AML-193 (cell line): ENCODE measurements at places on chromosomes 5 and 9.
A peak's percentile ranks its signal among the peaks of the same experiment; 100 is the strongest.

DNA sequence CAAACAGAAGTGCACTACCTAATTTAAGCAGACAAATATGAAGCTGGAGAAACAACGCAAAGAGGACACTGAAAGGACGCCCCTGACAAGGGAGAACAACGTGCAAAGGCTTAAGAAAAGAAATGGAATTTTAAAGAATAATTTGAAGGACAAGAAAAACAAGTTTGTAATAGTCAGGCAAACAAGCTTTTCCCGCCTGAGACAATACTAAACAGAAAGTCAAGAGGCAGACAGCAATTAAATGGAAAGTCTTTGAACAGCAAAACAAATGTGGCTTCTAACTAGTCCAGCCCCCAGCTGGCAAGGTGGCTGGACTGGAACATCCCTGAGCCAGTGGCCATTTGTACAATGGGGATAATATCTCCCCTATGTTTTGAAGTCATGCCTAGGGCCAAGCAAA lies 63.3 kb downstream of the SIL1 start:
- no peak for DNase-seq

GRCh38 chr9:75027187-75028107 lies 646 bp downstream of the CARNMT1 start:
- peak; percentile 30 for DNase-seq

DNA sequence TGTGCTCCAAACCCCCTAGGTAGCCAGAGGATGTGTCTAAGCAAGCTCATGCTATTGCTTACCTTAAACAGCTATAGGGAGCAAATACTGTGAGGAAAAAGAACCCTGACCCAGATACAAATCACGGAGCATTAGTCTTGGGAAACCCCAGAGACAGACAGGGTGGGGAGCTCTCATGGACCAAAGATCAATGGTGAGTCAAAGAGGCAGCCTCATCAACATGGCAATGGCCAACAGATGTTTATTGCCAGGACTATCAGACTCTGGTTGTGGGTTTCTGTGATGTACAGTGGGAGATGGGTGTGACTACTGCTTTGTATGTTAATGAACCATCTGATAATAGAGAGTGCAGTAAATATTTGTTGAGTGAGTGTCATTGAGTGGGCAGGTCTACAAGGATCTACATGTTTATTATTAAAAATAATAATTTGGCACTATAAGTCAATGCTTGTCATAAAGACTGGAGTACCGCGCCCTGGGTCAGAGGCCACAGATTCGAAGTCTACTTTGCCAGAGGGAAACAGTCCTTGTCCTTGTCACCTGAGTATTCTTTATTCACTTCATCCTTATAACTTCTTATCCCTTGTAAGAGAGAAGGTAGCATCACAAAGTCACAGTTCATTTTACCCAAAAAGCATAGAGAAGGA lies 56.5 kb upstream of the RAI14 start:
- DNase-seq, result no peak

DNA sequence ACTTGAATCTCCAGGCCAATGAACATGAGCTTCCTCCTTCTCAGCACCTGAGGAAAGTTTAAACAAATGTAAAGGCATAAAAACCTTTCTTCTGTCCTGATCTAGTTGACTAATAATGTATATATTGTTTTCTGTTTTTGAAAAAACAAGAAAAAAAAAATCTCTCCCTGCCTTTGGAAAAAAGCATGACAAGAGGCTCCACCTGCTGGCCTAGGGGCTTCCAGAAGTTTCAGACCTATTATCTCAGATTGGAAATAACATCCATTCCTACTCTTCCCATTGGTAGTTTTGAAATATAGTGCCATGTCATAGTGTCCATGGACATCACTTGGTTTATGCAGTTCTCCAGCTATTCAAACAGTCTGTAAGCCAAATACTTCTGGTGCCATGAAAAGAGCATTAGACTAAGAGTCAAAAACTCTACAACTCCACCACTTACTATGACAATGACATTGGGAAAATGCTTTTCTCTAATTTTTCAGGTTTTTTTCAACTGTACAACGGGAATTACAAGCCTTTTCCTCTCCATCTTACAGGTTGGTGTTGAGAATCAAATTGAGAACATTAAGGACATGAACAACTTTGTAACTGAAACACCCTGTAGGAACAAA lies 409.6 kb upstream of the MPDZ start:
- DNase-seq, result no peak

- DNase-seq, result no peak
Observed at GRCh38 chr9:14207352-14207995, 106.5 kb downstream of the NFIB start.

DNA sequence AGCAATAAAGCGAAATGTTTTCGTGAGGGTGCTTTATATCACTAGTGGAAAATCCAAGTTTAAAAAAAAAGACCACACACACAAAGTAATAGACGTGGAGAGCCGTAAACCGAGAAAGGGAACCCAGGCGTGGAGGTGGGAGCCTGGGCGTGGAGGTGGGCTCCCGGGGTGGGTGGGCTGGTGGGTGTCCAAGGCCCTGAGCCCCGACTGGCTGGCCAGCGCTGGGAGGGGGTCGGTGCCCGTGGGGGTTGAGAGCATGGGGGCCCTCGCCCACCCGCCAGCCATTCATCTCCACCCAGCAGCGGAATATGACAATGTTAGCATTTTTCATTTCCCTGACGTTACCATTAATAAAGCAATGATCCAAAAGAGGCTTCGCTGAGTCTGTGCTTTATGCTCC lies 135.0 kb downstream of the MVB12B start:
- no peak for DNase-seq

DNA sequence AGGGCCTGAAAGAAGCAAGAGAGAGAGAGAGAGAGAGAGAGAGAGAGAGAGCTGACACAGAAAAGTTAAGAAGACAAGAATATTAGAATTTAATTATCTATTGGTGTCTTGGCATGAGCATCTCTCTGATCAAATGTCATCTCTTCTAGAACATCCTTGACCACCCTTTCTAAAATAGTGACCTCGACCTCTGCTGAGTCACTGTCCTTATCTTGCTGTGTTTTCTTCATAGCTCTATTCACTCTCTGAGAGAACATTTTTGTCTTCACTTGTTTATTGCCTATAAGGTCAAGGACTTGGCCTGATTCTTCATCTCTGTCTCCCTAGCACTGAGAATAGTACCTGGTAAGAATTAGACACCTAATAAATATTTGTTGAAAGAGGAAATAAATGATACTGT lies 383.8 kb upstream of the RPS23 start:
- DNase-seq, result no peak

DNA sequence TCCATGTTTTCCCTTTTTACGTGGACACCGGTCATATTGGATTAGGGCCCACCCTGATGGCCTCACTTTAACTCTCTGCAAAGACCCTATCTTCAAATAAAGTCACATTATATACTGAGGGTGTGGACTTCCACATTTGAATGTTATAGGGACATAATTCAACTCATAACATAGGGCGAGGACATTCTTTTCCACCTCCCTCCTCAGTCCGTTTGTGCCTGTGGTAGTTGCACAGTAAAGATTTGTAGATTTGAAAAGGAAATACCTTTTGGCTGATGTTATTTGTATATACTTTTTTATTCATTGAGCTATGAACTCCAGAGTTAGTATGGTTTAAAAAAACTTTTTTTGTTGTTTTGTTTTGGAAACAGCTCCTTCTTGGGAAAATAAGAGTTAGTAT lies 51.0 kb upstream of the DHFR start:
- DNase-seq, result no peak

DNA sequence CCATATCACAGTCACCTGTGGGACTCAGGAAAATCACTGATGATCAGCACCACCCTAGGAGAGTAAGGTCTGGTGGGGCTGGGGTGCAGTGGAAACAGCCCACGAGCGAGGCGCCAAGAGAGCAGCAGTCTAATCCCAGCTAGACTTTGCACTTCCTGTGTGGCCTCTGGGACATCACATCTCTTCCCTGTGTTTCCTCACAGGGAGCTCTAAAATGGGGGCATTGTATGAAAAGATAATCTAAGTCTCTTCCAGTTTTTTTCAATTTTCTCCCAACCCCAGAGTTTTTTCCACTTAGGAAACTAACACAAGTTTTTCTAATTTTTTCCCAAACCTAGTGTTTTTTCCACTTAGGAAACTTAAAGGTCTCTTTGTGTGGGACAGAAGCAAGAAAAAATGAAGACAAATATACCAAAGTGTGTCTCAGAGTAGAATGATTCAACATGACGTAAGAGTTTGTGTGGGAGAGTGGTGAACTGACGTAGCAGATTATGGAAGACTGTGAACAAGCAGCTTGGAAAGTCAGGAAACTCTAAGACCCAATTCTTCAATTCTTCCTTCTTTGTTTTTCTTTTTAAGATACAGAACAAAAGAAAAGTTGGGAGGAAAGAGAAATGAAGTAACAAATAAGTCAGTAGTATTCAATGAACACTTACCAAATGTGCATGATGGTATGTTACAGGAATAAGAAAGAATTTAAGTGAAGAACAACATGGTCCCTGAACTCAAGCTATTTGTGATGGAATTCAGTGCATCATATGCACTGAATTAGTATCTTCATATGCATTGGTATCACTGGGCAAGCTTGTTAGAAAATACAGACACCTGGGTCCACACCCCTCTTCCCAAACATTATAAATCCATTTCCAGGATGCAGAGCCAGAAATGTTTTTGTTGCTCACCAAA lies 51.3 kb downstream of the LHFPL2 start:
- no peak for DNase-seq

DNA sequence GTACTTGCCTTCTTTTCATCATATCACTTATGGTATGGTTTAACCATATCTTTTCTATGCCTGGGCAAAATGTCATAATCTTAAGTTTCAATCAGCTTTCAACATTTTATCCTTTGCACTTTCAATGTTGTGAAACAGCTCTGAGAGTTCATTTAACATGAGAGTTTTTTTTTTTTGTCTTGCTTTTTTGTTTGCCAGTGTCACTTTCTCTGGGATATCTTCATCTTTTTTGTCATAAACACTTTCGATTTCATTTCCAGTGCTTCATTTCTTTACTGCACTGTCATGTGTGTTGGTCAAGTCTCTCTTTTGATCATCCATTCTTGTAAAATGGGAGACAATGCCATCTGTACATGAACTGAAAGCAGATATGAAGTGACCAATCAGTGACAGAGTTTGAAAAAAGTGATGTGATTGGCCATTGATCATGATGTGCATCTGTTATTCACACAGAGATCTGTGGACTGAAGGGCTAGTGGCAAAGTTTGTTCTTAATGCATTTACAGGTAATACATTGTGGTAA lies 7.5 kb upstream of the POU5F2 start:
- DNase-seq, result no peak

DNA sequence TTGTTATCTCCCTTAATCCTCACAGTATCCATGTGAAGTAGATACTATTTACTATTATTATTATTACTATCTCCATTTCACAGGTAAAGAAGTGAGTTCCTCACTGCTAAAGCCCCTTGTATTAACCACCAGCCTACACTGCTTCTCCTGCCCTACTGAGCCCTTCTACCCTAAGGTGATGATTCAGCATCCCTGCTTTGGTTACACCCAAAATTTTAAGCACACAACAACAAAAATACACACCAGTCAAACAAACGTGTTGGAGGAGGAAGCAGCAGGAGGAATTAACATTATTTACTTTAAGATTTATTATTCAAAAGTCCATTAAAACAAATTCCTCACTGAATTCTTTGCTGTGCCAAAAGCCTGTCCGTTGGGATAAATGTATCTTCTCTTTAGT lies 370.2 kb upstream of the BRINP1 start:
- no peak for DNase-seq

DNA sequence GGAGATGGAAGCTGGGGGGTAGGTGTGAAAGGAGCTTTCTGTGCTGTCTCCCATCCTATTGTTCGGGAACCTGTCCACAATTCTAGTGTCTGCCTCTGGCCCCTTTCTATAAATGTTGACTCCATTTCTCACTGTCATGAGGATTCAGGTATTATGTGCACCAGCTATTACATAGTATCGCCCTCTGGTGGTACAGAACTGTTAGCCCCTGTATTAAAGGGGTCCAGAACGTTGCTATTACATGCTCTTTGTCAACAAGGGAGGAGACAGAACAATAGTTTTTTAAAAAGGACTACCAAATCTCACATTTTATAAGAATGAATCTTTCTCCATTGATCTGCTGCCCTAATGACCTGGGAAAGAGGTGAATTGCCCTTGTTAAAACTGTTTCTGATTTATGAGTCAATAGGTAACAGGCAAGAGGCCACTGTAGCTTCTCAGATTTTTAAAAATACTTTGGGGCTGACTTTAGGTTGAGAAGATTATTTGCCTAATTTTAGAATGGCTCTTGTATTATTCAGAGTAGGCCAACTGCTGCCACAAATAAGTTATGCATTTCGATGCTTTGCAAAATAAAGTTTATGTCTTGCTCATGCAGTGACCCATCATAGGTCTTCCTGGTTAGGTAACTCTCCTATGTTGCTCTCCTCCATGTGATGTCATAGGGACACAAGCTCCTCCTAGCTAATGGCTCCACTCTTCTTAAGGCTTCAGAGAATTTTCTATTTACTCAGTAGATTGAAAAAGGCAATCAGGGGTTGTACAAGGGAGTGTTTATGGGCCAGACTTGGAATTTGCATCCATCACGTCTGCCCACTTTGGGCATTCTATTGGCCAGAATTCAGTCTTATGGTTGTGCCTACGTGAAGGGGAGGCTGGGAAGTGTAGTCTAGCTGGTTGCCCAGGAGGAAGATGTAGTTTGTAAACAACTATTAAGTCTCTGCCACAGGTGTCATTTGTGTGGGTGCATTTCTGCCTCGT lies 20.8 kb downstream of the DCANP1 start:
- peak; percentile 84 for DNase-seq

DNA sequence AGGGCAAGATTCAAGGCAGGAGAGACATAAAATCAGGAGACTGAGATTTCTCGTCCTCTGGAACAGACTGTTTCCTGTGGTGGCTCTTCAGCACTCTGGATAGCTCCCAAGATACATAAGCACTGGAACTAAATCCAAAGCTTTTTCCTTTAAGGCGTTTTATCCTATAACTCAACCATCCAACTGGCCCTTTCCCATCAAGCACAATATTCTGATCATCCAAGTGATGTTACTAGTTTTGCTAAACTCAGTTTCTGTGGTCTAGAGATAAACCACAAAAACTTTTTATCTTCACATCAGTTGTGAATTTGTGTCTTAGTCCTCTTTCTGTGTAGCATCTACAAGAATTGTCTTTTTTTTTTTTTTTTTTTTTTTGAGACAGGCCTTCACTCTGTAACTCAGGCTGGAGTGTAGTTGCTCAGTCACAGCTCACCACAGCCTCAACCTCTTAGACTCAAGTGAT lies 299.4 kb downstream of the COX7C start:
- DNase-seq, result no peak

GRCh38 chr5:32601623-32602295 lies 16.4 kb downstream of the SUB1 start:
- DNase-seq, result no peak
